ENCODE measurements at places on chromosomes 6 and 20.
A peak's percentile ranks its signal among the peaks of the same experiment; 100 is the strongest.

DNA sequence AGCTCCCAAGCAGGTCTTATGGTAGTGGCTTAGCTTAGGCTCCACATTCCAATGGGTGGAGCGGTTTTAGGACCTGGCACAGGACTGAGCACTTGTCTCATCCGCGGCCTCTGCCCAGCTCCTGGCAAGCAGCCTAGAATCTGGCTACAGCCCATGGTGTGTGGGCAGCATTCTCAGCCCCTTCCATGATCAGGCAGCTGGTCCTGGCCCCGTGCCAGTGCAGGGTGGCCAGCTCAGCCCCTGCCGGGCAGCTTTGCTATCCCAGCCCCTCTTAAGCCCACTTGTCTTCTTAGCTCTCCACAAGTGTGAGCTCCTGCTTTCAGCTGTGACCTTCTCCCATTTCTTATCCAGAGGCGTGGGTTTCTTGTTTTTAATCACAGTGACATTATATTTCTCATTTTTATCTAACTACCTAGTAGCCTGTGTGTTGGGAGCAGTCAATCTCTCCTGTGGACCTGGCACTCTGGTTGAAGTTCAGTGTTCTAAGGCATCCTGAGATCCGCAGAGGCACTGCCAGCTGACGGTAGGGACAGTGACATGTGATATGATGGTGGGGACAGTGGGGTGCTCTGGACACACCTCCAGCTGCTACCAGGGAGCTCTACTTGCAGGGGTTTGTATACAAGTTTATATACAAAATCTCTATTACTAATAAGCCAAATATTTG lies 119.9 kb upstream of the PRND start:
- no peak for DNase-seq

GRCh38 chr6:13284646-13285045 lies 43.7 kb downstream of the TBC1D7 start:
- DNase-seq = no peak

DNA sequence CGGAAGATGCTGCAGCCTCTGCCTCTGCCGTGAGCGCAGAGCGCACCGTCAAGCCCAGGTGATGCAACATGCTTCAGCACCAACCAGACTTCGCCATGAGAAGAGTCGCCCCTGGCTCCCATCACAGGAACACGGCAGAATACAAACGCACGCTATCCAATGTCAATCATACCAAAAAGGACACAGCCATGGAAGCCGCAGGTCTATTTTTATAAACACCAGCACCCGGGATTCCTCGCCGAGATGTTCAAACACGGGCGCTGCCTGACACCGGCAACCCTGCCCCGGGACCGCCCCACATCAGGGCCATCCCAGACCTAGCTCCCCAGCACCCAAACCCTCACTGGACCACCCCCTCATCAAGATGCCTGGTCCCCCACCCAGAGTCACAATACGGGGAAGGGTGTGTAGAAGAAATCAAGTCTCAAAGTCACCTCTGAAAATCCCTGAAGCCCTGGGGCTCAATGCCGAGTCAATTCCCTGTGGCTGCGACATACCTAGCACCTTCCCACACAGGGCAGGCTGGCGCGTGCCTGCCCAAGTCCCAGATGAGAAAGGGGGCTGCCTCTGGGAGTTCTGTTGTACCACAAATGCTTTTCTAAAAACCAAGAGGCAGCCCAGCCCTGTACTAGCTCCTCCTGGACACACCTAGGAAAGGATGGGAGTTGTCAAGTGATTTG lies 17.9 kb downstream of the TAF4 start:
- no peak for DNase-seq

DNA sequence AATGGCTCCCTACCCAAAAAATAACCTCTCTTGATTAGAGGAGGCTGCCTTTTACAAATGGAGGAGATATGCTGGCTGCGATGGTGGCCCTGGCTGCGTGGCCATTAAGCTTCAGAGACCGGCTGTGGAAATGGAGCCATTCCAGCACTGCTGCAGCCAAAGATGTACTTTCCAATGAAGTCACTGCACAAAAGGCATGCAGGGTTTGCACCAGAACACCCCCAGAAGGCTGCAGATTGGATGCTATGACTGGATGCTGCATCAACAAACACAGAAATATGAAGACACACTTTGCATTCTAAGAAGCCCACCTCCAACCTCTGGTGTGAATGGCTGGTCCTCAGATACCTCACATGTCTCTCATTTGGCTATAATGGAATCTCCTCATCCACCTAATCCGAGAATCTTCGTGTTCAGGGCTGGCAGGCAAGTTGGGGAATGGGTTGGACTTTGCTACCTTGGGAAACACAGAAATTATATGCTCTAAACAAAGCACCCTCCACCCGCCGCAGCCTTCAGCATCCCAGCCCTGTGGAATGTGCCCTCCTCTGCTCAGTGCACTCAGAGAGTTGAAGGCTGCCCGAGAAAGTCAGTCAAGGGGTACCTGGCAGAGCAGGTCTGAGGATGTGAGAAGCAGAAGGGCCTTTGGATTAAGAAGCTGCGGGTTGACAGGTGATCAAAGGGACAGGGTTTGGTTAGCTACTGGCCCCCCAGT lies 35.3 kb downstream of the APCDD1L start:
- DNase-seq = no peak

GRCh38 chr6:156782691-156783320 lies 5.6 kb downstream of the ARID1B start:
- no peak for DNase-seq

GRCh38 chr6:104860221-104860620 lies 502 bp upstream of the HACE1 start:
- DNase-seq = no peak

- DNase-seq = no peak
Observed at GRCh38 chr6:43803783-43804549, 34.0 kb downstream of the VEGFA start.

GRCh38 chr6:17116117-17116440 lies 14.2 kb downstream of the STMND1 start:
- DNase-seq = no peak

- no peak for DNase-seq
Observed at GRCh38 chr6:109261811-109262210, 120.5 kb downstream of the CD164 start.

- DNase-seq = no peak
Observed at GRCh38 chr6:78554341-78554740, 313.0 kb upstream of the IRAK1BP1 start.

DNA sequence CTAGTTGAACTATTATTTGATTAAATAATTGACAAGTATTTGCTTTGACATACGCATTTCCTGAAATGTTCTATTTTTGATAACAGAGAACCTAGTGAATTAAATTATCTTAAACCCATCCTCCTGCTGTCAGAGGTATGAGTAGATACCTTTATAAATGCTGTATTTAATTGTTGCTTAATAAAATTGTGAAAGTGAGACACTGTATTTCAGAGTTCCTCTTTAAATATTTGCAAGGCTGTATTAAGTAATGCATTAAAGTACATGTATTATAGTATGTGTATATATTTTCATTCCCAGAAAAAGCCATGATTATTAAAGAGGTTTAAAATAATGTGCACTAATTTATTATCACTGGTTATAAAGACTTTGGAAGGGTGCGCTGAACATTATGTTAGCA lies 483.8 kb downstream of the TFAP2B start:
- no peak for DNase-seq

DNA sequence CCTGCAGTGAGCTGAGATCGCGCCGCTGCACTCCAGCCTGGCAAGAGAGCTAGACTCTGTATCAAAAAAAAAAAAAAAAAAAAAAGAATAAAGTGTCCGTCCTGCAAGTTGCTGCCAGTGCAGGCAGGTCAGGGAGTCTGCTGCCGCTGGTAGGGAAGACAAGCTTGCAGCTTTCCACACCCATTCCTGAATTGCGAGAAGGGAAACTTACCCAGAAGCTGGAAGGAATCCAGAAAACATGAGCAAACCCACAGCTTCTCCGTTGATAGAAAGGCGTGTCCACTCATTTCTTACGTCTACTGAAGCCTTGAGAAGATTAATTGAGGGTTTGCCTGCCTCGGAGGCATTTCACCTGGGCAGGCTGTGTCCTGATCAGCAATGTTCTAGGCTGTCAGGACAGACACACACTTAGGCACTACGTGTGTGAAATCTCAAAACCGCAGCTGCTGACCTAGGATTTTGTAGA lies 61.6 kb upstream of the DSP start:
- DNase-seq = peak; percentile 83

- DNase-seq = peak; percentile 68
Observed at GRCh38 chr6:122033564-122034181, 365.8 kb upstream of the HSF2 start.

DNA sequence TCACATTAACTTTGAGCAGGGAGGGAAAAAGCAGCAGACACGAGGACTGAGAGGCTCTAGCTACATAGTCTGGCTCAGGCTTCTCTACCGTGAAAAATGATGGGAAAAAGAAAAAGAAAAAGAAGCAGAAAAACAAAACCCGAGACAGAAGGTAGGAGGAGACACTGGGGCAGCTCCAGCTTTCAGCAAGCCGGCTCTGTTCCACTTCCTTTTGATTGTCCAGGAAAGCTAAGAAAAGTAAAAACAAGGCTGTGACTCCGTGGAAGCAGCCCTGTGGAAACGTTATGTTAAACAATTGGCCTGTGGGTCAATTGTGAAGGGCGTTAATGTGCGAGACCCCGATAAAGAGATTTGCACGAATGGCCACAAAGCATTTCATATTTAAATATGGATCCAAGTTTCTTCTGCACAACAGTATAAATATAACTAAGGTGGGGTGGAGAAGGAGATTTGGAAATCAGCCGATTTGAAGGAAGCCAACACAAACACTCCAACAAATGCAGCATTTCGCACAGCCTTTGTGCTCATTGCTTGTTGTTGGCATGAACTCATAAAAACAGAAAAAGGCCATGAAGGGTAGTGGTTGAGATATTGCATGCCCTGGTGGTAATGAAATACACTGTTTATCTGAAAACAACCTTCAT lies 236.9 kb upstream of the JAG1 start:
- DNase-seq = no peak

DNA sequence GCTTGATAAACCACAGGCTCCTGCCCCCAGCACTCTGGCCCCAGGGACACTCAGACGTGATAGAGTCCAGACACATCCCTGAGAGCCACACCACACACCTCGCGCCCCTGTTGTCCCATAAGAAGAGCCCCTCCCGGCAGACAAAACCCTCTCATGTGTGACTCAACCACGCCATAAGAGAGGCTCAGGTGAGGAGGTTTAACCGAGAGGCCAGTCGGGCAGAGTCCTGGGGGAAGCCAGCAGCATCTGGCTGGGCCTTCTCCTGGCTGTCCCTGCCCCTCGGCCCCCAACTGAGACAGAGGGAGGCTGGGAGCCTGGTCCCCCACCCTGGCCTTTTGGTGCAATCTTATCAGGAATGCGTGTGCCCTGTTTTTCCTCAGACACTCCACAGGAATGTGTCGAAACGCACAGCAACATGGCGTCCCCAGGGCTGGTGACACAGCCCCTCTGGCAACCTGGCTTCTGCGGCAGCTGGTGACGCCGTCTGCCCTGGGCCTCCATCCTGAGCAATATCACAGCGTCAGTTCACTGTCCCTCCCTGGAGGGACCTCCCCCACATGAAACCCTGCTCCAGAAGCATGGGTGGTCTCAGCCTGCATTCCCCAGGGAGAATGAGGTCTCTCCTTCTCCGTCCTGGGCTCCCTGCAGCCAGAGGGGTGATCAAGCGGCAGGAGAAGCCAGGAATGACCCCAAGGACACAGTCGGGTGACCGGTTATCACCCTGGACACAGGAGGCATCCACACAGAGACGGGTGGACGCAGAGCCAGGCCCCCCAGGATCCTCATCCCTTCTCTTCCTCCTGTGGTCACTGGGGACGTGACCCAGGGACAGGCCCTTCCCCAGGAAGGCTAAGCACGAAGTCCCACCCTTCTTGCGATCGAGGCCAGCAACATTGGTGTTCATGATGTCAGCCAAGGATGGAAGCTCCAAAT lies 156.6 kb upstream of the AFDN start:
- DNase-seq = no peak

- DNase-seq = no peak
Observed at GRCh38 chr6:107821591-107821990, 2.5 kb downstream of the SCML4 start.

- no peak for DNase-seq
Observed at GRCh38 chr6:153121311-153121710, 9.8 kb downstream of the RGS17 start.

- DNase-seq = peak; percentile 29
Observed at GRCh38 chr20:36573798-36574365, 485 bp downstream of the TGIF2 start.

- no peak for DNase-seq
Observed at GRCh38 chr6:4575714-4576113, 200.5 kb upstream of the CDYL start.

GRCh38 chr6:109102762-109103161 lies 7.5 kb downstream of the CEP57L1 start:
- DNase-seq = no peak

All from T47D (cell line).